Activated T-helper 17 cell treated with anti-CD3 and anti-CD28 coated beads, Interleukin-2, amount 50 U/mL, for 72 hours (primary cell): ENCODE measurements at places on chromosomes 12 and 14. TPM values are rescaled to one million over a fixed set of nuclear protein-coding genes. Genes with fewer than 3 reads are reported as not detected.

DNA sequence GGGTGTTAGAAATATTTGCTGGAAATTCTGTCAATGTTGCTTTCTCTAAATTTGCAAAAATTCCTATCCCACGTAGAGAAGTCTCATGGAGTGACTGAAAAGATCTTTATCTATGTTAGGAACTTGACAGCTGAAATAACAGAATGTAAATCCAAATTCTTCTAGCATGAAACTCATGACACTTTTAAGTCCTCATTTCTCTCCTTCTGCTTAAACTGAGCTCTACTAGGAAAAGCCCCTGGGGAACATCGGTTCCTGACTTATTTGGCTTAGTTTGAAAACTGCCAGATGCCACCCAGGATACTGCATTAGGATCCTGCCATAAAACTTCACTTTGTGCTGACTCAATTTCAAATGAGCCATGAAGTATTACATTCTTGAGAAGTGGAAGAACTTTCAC lies 426.0 kb downstream of the GALC start:
- ATAC-seq: no peak

The MOK gene
- 5.5 TPM for total RNA-seq

The MIPOL1 gene
- 0.67 TPM for total RNA-seq

The PROX2 gene
- 0.71 TPM for total RNA-seq

DNA sequence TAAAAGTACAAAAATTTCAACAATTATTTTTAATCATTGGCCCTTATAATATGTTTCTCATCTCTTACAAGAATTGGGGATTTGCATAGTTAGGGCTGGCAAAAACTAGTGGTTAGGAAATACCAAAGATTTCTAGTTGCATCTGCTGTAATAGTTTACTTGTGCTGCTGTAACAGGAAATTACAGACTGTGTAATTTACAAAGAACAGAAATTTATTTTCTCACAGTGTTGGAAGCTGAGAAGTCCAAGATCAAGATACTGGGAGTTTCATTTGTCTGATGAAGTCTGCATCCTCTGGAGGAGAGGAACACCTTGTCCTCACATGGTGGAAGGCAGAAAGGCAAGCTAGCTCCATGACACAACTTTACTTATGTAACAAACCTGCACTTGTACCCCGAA lies 157.0 kb downstream of the FLRT2 start:
- ATAC-seq: no peak

- no peak for ATAC-seq
Measured at GRCh38 chr14:73339846-73340595, 102.7 kb downstream of the PAPLN start.

- no peak for ATAC-seq
Measured at GRCh38 chr14:101600336-101600890, 39.1 kb downstream of the DIO3 start.

The RNASE7 gene
- total RNA-seq: not detected

GRCh38 chr12:78641837-78642423 lies 222.6 kb upstream of the SYT1 start:
- no peak for ATAC-seq

DNA sequence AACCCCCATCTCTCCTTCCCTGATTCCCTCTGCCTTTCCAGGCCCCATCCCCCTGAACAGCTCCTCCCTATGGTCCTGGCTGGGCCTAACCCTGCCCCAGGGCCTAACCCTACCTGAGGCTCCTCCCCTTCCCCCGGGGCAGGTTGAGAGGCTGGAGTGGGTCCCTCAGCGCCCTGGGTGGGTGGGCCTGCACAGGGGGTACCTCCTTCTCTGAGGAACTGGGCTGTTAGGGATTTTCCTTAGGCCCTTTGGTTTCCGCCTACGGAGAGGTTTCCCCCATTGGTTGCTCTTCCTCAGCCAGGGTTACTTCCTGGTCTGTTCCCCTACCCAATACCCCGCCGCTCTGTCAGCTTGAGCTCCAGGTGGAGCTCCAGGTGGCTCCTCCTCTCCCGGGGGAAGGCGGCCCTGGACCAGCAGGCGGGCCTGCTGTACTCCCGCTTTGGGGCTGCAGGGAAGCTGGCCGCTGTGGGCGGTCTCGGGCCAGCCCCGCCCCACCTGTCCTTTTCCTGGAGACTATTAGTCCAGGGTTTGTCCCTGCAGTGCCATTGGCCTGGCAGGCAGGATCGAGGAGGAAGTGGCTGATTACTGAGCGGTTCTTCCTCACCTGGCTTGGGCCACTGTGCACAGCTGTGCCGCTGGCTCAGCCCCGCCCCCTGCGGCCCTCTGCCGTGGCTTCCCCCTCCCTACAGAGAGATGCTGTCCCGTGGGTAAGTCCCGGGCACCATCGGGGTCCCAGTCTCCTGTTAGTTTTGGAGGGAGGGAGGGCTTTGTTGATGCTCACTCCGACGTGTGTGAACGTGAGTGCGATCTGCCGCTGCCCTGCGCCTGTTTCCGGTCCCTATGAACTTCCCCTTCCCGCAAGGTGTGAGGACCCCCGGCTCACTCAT lies 2.5 kb downstream of the C12orf57 start:
- ATAC-seq: peak; percentile 55

DNA sequence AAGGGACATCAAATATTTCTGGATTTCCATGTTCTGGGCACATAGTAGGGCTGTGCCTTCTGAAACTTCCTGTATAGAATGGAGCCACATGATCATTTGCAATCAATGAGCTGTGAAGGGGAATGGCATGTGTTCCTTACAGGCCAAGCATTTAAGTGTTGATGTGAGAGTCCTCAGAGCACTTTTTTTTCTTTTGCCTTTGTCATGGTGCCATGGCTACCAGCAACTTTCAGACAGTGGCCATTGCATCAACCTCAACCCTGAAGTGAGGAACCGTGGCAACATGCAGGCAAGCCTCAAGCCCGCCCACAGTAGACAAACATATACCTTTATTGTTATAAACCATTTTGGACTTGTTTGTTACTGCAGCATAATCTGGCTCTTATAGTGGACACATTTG lies 948.1 kb downstream of the NRXN3 start:
- no peak for ATAC-seq

DNA sequence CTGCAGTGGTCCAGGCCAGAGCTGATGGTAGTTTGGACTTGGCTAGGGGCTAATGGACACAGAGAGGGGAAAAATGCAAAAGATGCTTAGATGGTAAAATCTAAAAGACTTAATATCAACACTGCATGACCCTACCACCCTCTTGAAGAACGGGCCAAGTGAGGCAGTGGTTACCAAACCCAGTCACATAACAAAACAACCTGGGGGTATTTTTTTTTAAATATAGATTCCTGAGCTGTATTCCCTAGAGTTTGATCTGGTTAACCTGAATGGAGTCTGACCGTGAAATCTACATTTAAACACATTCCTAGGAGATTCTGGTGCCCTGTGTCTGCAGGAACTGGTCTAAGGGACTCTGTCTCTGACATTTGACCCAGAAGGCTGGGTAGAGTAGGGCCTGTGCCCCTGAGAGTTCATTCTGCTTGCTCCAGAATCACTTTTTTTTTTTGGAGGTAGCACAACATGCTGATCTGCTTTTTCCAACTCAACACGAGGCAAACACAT lies 15.7 kb downstream of the ABHD4 start:
- ATAC-seq: no peak

DNA sequence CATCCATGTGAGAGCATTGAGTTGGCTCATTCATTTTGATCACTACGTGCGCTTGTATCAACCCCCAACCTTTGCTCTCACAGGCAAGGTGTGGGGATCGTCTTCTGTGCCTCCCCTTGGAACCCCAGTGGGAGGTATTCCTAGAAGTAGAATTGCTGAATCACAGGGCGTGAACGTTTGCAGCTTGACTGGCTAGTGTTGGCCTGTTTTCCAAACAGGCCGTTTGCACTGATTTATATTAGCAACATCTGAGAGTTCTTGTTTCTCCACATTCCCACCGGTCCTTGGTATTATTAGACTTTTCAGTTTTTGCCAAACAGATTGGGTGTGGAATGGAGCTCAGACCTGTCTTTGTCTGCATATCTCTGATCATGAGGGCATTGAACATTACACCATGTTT lies 288.6 kb upstream of the PWP1 start:
- ATAC-seq: no peak

DNA sequence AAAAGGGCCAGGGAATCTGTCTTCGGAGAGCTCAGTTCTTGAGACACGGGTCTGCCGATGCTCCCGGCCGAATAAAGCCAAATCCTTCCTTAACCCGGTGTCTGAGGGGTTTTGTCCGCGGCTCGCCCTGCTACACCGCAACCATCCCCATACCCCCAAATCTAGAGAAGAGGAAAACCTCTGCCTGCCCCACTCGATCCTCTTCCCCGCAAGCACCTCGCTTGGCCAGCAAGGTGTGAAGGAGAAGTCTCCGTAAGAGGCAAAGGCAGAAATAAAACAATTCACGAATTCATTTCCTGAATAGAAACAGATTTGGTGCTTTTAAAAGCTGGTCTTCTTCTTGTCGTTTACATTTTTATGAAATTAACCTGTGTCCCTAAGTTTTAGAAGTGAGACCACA lies 67.3 kb upstream of the GALNT9 start:
- ATAC-seq: no peak

DNA sequence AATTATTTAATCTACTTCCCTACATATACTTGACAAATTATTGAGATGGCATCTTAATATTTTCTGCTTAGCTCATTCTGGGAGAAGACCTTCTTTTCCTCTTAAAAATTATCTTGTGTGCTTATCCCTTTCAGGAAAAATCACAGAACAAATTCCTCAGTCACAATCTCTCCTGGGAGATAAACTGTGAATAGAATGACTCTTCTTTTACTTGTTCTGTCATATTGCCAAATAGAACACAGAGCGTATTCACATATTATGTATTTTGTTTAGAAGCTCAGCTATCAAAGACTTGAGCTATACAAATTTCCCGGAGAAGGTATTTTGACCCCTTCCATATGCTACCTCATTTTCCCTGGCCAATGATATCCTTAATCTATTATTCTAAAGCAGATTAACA lies 146.7 kb downstream of the TMEM117 start:
- no peak for ATAC-seq

GRCh38 chr14:20836668-20837338 lies 34.2 kb upstream of the RNASE1 start:
- no peak for ATAC-seq

The OR4E2 gene
- not detected for total RNA-seq

DNA sequence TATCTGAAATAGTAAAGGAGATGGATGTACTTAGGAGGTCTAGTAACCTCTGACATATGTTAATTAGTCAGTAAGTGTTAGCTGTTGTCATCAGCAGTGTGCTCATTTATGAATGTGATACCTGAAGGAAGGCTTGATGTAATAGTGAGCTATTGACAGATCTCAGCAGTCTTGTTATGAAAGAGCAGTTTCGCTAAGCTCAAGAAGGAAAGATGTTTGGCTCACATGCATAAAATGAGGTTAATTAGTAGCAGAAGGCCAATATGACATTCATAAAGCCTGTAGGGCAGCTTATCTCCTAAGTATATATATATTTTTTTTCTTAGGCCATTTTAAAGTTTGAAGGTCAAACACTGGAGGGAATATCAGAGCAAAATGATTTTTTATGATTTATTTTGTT lies 2.8 kb downstream of the FAM234B start:
- ATAC-seq: peak; percentile 89

The GDF3 gene
- total RNA-seq: not detected

DNA sequence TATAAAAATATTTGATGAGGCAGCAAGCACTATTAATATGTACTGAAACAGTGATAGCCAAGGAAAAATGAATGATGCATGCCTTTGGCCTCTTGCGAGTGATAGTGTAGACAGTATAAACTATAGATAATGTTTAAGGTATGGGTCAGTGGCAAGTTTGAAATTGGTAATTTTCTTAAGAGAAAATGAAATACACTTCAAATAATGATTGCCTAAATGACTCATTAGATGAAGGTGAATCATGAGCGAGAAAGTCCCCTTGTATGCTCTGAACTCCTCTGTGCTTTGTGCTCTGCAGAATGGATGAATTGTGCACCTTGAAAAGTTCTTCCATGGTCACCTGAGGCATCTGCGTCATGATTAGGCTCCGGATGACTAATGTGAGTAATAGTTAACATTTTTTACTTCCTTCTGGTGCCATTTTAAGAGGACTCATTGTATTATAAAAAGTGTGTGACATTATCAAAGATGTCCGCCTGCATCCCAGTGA lies 84.9 kb upstream of the RTL1 start:
- peak; percentile 44 for ATAC-seq

DNA sequence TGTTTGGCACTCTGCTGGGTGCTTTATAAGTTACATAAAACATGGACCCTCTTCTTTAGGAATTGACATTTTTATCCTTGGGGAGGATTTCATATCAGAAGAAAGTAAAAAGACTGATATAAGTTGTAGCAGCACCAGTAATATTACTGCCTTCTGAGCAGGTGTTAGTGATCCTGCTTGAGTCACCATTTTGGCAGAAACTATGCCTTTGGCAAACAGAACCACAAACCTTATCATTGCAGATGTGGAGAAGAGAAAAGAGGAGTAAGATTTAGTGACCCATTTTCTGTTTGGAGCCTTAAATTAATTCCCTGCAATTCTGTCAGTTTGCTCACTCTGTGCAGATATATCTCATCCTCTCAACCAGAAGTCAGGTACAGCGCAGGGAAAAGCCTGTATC lies 23.0 kb downstream of the ZNF410 start:
- ATAC-seq: no peak

The CCDC184 gene
- total RNA-seq: 0.67 TPM

GRCh38 chr12:82608706-82609105 lies 78.0 kb upstream of the TMTC2 start:
- ATAC-seq: no peak

DNA sequence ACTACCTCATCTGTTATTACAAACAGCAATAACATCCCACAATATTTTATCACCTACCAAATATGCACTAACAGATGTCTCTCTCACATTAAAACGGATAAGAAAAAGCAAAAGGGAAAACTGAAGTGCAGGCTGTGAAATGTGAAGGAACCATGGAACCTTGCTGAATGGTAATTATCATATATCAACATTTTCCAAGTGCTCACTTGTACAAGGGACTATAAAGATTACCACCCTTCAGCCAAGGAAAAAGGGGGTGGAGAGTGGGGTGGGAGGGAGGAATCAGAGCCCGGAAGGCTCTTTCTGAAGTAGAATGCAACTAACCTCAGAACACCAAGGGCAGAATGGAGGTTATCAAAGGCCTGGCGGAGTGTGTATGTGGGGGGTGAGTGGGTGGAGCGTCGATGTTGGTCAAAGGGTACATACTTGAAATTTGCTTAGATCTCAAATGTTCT lies 1.2 kb downstream of the SNX6 start:
- no peak for ATAC-seq

DNA sequence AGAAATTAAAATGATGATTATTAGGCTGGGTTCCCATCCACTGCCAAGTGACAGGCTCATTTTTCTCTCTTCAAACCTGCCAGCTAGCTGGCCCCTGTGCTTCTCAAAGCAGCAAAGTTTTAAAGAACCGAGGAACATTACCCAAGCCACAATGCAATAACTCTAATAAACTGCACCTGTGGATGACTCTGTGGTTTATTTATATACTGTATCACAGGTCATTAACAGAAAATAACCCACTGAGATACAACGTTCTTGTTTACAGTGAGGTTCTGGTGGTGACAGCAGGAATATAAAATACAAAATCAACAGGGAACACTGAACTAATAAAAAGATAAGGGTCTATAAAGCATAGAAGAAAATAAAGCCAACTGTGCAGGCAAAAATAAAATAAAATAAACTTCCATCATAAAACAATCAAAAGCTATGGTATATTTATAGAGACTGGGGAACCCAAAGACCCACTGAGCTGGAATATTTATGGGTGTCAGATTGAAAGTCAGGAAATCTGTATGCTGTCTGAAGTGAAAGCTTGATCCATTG lies 472.9 kb downstream of the NOVA1 start:
- ATAC-seq: no peak

The C14orf119 gene
- 53.4 TPM for total RNA-seq
